RWPE2 (cell line): ENCODE measurements at places on chromosomes 3 and 15.

- DNase-seq, result no peak
These were observed 51.8 kb upstream of the RFX7 start for GRCh38 chr15:56295433-56295832.

- no peak for DNase-seq
These were observed 304.5 kb upstream of the SEMA6D start for GRCh38 chr15:47412802-47413201.

- DNase-seq, result no peak
These were observed 8.5 kb downstream of the PLCH1 start for GRCh38 chr3:155736381-155736780.

GRCh38 chr3:111418391-111418790 is 123.6 kb upstream of the CD96 start:
- no peak for DNase-seq

DNA sequence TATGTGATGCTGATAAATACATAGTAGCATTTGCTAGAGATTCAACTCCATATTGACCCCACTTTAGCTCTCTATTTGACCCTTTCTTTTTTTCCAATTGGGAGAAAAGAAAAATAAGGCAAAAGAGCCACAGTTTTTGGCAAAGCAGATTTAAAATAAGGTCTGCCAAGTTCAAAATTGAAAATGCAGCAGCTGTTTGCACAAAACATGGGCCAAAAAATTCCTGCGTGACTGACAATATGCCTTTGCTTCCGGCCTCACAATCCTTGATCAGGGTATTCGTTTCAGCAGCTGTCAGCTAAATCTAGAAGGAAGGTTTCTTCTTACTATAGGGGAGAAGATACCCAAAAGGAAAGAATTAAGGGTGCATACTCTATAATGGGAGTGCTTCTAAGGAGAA is 563.5 kb upstream of the CCDC54 start:
- no peak for DNase-seq

DNA sequence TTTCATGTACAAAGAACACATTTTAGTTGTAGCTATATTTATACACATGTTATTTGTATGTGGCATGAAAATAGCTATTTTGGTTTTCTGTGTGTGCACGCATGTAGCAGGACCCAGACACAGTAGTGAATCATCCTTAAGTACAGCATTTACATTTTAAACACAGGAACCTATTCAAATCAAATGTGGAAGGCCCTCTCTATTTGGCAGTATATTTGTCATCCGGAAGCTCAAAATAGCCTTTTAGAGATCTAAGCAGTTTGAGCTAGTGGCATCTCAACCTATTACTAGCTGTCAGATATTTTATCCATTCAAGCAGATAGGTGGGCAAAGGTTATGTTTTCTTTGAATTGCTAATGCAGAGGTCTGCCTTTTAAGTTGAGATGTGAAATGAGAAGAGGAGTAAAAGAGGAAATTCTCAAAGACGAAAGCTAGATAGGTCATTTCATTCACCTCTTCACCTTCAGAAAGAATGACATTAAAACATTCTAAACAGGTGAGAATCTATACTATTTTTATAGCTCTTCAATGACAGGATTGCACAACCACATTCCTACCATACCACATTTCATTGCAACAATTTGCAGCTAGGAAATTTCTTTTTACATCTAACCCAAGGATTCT is 46.3 kb upstream of the TIPARP start:
- no peak for DNase-seq

GRCh38 chr3:63753567-63753966 is 65.5 kb upstream of the C3orf49 start:
- no peak for DNase-seq

- no peak for DNase-seq
These were observed 41.9 kb upstream of the SLC6A1 start for GRCh38 chr3:10950476-10951294.
